ENCODE measurements at places on chromosomes 5 and 9.

DNA sequence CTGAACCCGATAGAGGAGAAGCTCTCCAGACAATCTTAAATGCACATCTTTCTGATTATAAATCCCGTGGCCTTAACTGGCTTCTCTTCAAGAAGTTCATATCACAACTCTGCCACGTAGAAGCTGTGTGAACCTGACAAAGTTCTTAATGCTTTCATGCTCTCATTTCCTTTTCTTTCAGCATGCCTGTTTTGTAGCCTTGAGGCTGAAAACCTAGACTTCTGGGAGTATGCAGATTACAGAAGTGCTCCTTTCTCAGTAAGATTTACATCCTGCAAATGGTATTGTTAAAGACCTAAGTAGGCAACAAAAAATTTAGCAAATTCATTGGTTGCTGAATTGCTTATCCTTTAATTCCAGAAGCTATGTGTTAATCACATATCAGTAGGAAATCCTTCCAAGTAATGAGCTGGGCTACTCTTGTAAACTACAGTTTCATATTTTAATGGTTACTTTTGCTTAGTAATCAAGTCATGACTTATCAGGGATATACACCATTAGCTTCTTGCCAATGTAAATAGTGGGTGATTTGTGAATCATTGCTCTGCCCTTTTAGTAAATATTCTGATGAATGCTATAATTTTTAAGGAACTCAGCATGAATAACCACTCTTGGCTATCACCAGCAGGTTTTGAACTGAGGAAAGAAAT lies 334.7 kb downstream of the FBXL7 start:
- DNase-seq = no peak

- DNase-seq = no peak
Measured at GRCh38 chr9:37215830-37216229, 95.5 kb downstream of the ZCCHC7 start.

DNA sequence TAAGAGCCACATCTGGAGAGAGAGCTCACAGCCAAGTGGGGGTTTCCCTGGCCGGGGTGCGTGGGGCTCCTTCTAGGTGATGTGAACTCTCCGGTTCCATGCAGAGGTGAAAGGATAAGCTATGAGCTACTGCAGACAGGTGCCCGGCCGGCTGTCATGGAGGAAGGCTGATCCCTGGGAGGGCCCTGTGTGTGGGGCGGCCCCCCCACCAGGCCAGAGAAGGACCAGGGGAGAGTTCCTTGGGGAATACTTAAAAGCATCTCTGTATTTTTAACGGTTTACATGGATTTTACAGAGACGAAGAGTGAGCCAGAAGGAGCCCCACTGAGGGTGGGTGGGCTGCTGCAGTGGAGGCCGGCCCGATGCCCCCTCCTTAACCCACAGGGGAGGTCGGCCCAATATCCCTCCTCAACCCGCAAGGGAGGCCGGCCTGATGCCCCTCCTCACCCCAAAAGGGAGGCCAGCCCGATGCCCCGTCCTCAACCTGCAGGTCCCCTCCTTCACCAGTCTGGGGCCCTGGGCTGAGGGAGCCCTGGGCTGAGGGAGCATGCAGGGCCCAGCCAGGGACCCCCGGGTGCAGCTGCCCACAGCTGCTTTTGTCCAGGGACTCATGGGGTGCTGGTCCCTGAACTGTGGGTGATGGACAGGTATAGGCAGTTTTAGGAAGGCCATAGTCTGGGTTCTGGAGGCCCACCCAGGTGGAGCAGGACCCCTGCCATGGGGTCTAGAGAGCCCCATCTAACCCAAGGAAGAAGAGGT lies 31.9 kb downstream of the MRPL36 start:
- DNase-seq = no peak

GRCh38 chr9:621201-621855 lies 220.2 kb upstream of the DMRT1 start:
- no peak for DNase-seq

GRCh38 chr5:9841516-9842170 lies 211.5 kb upstream of the TAS2R1 start:
- DNase-seq = peak; percentile 54

DNA sequence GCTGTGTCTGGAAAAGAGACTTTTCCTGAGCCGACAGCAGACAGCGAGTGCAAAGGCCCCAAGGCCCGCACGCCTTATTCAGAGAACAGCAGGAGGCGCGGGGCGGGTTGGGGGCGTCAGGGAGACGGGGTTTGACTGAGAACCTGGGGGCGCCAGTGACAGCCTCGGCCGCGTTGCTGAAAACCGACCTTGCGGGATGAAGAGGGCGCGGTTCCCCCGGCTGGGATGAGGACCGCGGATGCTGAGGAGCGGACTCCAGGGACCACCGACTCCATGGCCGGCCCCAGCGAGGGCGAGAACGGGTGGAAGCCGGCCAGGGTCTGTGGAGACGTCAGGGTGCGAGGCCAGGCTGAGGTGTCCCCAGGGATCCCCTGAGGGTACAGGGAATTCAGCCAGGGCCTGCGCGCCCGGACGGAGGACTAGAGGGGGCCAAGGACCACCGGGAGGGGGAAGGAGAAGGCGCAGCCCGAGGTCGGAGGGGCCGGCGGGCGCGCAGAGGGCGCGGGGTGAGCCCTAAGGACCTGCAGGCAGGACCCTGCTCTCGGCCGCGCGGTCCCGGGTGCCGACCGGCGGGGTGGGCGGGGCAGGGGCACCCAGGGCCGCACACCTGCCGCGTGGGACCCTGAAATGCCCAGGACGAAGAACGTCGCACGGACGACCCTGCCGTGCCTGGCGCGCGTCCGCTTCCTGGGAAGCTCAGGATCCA lies 837 bp upstream of the AHRR start:
- DNase-seq = no peak

GRCh38 chr9:78507037-78507436 lies 210.1 kb downstream of the PSAT1 start:
- DNase-seq = no peak

Data from cerebellar cortex (tissue), 1 donor.